ENCODE measurements at places on chromosomes 3 and 15.

DNA sequence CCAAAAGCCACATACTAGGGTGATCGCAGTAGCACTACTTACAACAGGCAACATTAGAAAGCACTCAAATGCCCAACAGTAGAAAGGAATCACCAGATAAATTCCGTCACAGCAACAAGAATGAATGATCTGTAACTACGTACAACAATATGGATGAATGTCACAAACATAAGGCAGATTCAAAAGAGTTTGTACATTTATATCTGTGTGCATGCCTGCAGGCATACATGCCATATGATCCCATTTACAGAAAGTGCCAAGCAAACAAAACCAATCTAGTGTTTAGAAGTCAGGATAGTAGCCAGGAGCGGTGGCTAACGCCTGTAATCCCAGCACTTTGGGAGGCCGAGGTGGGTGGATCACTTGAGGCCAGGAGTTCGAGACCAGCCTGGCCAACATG, 3.5 kb downstream of the IL17RB start:
- no peak for DNase-seq

- peak; percentile 97 for DNase-seq
Measured at GRCh38 chr3:122247825-122248185, 64.3 kb downstream of the CASR start.

- DNase-seq = peak; percentile 62
Measured at GRCh38 chr3:133135306-133135705, 97.1 kb downstream of the TMEM108 start.

DNA sequence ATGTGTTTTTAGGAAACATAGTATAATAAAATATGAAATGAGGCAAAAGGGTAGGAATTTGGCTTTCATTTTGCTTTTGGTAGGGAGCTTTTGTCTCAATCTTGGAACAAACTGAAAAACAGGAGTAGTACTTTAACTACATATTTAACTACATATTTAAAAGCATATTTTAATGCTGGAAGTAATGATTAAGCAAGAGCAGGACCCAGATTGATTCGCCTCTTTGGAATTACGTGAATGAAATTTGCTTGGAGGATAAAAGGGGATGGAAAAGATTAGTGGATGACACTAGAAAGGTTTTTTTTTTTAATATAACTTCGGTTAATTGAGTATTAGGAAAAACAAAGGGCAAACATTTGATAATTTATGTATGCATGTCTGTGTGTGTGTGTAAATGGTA, 11.2 kb upstream of the TMEM212 start:
- DNase-seq = no peak

GRCh38 chr15:52557274-52557641, 11.6 kb downstream of the ARPP19 start:
- DNase-seq = no peak

- no peak for DNase-seq
Measured at GRCh38 chr3:135261916-135262315, 466.9 kb downstream of the EPHB1 start.

- DNase-seq = no peak
Measured at GRCh38 chr3:119588112-119588511, 8.8 kb downstream of the ADPRH start.

DNA sequence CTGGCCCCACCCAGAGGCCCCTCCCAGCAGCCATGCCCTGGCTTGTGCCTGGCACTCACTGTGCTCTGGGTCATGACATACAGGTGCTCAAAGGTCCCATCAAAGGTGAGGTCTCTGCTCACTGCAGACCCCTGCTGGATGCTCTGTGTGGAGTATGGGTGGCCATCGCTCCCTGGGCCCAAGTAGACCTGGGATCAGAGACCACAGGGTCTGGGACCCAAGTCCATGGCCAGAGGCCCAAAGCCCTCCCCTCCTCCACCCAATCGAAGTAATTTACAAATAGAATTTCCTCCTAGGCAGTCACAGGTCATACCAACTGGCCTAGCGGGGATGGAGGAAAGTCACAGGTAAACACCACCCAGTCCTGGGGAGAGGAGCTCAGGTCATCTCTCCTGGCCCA, 7.6 kb downstream of the PLXNB1 start:
- no peak for DNase-seq

- no peak for DNase-seq
Measured at GRCh38 chr3:177527182-177527581, 329.9 kb upstream of the TBL1XR1 start.

DNA sequence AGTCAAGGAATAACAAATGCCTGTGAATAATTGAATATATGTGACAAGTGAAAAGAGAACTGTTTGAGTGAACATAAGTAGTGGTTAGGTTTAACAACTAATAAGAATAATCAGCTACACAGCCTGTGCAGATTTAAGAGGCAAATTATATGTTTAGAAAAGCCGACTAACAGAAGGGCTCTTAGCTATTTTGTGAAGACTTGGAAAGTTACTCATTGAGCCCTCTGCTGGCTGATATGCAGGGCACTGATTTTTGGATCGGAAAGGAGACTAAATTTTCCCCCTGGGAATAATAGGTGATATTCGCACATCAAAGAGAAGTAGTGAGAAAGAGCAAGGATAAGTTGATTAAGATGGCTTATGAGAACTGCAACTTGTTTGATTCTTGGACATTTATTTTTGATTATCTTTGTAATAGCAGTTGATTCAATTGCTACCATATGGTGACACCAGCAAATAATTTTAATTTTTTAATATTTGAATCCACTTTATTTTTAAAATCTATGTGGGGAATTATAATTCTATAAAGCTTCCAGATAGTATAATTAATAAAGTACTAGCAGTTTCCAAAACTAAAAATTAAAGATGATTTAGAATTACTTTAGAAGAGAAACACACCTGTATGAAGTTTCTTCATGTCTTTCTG, 156.2 kb downstream of the NLGN1 start:
- DNase-seq = no peak

- DNase-seq = peak; percentile 16
Measured at GRCh38 chr3:52039846-52040245, 16.5 kb downstream of the DUSP7 start.

GRCh38 chr3:27219127-27219845, 149.9 kb downstream of the NEK10 start:
- no peak for DNase-seq

DNA sequence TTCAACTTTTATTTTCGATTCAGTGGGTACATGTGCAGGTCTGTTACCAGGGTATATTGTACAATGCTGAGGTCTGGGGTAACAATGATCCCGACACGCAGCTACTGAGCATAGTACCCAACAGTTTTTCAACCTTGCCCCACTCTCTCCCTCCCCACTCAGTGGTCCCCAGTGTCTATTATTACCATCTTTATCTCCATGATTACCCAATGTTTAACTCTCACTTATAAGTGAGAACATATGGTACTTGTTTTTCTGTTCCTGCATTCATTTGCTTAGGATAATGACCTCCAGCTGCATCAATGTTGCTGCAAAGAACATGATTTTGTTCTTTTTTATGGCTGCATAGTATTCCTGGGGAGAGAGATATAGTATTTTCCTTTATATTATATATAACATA, 75.7 kb upstream of the EPHB3 start:
- no peak for DNase-seq

DNA sequence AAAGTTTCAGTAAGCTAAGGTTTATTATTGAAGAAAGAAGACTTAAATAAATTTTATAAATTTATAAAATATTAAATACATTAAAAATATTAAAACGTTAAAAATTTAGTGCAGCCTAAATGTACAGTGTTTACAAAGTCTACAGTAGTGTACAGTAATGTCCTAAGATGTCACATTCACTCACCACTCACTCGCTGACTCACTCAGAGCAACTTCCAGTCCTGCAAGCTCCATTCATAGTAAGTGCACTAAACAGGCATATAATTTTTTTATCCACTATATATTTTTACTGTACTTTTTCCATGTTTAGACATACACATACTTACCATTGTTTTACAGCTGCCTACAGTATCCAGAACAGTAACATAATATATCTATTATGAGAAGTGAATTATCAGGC, 51.5 kb downstream of the TJP1 start:
- DNase-seq = no peak

GRCh38 chr15:30065025-30065801, 17.5 kb upstream of the GOLGA8J start:
- DNase-seq = peak; percentile 72

- DNase-seq = peak; percentile 22
Measured at GRCh38 chr3:186824430-186825139, 17.9 kb upstream of the ADIPOQ start.

DNA sequence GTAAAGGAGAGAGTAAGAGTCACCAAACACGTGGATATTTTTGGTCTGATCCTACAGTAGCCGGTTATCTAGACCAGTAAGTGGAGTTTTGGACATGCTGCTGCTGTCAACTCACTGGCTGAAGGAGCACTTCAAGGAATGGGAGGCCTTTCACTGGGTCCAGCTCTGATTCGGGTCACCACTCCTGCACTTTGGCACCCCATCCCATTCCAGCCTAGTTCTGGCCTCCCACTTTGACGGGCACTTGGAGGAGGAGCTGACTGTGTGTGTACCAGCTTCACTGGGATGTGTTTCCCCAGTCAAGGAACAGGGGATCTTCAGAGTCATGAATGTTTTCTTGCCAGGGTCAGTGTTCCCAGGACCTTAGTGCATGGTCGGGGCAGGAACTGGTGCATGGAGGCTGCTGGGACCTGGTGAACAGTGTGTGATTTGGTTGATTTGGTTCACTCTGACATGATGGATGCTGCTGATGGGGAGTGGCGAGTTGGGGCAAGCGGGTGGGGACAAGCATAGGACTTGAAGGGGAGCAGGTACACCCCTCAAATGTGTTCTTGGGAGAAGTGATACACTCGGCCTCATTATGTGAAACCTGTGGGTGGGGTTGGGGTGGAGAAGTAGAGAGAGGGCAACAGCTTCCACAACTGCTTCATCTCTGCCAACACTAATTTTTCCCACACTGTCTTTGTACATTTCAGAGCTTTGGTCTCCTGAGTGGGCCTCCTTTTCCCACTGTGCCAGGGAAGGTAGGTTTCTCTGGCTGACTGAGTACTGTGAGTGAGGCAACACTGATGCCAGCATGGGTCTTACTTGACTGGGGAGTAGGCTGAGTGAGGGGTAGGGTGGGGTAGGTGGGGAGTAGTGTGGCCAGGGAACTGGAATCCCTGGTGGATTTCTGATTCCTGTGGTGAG, 64.0 kb downstream of the RGMA start:
- no peak for DNase-seq

GRCh38 chr3:183731611-183732010, 34.0 kb downstream of the YEATS2 start:
- no peak for DNase-seq

GRCh38 chr15:51314391-51315337, 23.7 kb downstream of the CYP19A1 start:
- no peak for DNase-seq

GRCh38 chr3:149667576-149667975, 9.8 kb upstream of the WWTR1 start:
- no peak for DNase-seq

GRCh38 chr3:11373654-11374053, 101.5 kb downstream of the ATG7 start:
- no peak for DNase-seq

- no peak for DNase-seq
Measured at GRCh38 chr3:42914771-42915515, 9.0 kb downstream of the ZNF662 start.

DNA sequence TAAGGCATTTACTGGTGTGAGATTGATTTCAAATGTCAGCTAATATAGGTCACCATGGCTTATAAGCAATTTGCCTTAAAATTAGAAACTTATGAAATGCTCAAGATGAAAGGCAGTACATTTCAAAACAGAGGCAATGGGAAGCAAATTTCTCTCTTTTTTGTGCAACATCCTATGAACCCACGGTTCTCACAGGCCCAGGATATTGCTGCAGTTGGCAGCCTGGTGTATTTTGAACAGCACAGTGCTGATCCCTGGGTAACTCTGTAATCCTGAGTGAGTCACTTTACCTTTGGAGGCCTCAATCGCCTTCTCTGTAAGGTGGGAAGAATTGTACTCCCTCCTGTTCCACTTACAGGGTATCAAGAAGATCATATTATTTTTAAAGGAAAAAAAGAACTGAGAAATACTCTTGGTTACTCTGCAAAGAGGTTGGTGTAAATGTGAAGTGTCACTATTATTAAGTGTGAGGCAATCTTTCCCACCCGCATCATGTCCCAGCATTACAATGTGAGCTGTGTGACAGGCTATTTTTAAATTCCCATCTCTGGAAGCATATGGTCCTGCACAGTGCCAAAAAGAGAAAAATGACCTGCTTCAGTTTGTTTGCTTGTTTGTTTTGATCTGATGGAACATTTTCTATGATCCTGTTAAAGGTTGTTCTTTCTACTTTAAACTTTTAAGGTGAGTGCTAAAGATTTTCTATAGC, 190.1 kb upstream of the LPP start:
- DNase-seq = no peak

GRCh38 chr15:36090286-36090946, 489.0 kb upstream of the CDIN1 start:
- DNase-seq = peak; percentile 37

DNA sequence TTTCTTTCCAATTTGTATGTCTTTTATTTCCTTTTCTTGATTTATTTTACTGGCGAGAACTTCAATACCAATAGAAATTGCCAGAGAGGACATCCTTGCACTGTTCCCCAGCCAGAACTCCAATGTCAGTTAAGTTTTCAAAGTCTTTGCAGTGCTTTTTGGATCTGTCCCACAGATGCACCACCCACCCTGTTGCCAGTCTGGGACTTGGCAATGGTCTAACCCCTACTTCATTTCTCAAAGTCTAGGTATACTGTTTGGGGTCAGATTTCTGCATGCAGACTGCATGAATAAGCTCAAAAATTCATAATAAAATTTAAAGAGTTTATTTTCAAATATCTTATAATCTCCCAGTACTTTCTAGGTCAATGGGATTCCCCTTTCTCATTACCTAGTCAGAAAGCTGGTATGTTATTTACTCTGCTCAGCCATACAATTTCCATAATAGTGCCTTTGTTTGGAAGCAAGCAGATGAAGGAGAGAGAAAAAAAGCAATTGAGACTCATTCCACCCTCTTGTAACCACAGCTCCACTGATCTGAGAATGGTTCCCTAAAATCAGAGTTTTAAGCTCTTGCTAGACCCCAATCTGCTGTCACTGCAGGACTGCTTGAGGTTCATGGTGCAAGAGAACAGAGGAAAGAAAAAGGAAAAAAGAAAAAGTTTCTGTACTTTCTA, 125.9 kb upstream of the PLXND1 start:
- no peak for DNase-seq

- no peak for DNase-seq
Measured at GRCh38 chr15:69955240-69955894, 142.3 kb downstream of the TLE3 start.

GRCh38 chr3:57749542-57749941, 6.6 kb upstream of the SLMAP start:
- no peak for DNase-seq

DNA sequence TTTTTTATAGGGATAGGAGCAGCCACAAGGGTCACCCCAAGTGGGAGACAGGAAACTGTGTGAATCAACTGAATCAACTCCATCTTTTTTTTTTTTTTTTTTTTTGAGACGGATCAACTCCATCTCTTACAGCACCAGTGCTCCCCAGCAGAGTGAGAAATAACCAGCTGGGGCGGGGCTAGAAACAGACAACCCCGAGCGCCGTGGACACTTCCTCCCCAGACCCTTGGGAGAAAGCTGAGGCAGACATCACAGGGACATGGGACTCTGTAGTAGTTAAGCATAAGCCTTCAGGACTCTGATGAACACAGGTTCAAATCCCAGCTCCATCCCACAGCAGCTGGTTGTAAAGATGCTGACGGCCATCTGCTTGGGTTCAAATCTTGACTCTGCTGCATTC, 75.4 kb downstream of the PRICKLE2 start:
- DNase-seq = no peak
